ENCODE measurements at places on chromosomes 6 and 20.

GRCh38 chr6:142684371-142684770, 260.6 kb downstream of the HIVEP2 start:
- DNase-seq: no peak

- no peak for DNase-seq
These were observed 323.1 kb downstream of the CDH26 start for GRCh38 chr20:60281295-60281694.

- DNase-seq: no peak
These were observed 38.8 kb upstream of the ZNFX1 start for GRCh38 chr20:49316704-49317103.

DNA sequence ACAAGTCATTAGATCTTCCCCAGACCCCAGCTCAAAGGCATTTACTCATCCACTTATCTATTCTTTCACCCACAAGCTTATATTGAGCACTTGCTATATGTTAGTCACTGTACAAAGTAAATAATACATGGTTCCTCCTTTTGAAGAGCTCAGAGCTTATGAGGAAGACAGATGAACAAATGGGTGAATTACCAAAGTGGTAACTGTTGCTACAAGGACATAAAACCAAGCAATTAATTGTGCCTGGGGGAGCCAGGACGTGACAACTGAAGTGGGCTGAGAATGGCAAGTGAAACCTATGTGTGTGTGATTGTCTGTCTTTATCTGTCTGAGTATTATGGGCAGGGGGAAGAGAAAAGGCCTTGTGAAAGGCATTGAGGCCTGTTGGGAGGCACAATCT, 45.6 kb upstream of the AKIRIN2 start:
- no peak for DNase-seq

DNA sequence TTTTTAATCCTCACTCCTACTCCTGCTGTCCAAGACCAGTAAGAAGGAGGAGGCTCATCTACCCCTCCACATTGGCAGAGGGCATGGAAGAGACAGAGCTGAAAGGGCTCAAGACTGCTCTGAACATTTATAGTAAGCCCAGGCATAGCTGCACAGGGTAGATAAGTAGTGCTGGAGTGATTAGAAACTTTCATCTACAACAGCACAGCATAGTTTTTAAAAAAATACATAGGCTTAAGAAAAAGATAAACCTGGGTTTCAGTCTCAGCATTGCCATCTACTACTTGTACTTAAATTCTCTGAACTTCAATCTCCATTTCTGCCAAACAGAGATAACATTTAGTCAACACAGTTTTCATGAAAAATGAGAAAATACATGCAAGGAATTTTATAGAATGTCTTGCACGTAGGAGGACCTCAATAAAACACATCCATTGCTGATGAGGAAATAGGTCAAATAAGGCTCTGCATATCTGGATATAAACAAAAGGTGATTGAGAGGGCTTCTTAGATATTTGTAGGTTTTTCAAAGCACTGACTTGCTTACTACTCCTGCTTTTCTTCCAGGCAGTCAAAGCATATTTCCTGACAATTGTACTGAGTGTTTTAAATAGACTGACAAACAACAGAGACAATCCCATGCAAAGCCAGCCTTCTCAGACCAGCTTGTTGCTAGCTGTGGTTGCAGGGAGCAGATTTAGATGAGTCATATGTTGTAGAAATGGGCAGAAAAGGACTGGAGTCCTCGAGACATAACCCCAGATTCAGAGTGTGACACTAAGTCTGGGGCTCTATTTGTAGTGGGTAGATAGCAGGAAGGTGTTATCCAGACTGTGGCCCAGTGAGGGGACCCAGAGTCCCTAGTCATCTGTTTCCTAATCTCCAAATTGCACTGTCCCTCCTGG, 107.4 kb upstream of the TAB2 start:
- DNase-seq: no peak

- no peak for DNase-seq
These were observed 80.6 kb upstream of the PAK5 start for GRCh38 chr20:9919271-9920014.

DNA sequence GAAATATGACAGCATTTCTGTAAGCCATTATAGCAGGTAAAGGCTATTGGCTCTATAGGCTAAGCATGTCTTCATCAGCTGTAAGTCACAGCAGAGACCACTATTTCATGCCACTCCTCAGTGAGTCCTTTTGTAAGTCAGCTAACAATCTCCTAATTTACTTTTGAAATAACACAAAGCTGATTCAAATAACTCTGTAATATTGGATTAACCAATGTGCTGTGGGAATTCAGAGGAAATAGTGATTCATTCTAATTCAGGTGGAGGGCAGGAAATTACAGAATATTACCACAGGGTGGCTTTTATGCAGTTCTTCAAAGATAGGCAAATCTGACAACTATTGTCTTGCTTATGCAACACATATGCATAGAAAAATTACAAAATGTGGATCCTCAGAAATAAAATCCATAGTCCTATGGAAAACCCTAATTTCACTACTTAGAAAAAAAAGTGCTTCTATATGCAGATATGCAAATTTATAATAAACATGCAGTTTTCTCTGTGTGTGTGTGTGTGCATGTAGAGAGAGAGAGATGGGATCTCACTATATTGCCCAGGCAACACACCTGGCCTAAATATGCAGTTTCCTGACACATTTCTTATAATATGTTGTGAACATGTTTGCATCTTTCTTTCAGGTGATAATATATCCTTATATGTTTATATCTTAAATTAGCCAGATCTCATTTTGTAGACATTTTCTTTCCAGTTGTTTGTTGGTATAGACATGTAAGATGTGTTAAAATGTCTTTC, 4.8 kb upstream of the SMIM28 start:
- DNase-seq: no peak

Data from omental fat pad (tissue), 4 donors.